Thoracic aorta (tissue), 2 donors: ENCODE measurements at places on chromosomes 5 and 9.

GRCh38 chr5:127666043-127666716 is 17.3 kb downstream of the CTXN3 start:
- DNase-seq: no peak

DNA sequence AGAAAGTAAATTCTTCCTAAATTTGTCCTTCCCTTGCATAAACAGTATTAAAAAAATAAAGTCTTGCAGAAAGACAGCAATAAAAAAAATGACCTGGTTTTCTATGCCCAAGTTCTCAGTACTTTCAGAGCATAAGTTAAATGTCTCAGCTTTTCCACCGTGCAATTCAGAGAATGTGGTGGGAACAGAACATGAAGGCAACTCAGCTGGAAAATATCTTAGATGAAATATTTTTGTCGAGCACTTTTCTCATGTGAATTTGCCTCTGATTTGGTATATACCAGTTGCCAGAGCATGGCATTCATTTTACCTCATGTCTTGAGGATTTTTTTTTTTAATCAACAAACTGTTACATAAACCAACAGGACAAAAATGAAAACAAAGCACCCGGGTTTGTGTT is 176.1 kb downstream of the CETN3 start:
- DNase-seq: no peak

DNA sequence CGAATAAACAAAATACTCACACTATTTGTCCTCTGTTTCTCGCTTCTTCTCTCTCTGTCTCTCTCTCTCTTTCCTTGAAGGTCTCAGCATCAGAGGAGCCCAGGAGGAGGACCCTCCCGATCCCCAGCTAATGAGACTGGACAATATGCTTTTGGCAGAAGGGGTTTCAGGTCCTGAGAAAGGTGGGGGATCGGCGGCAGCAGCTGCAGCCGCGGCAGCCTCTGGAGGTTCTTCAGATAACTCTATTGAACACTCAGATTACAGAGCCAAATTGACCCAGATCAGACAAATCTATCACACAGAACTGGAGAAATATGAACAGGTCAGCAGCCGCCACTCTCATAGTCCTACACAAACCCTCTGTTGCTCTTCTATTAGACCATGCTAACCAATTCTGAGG is 168.4 kb downstream of the PBX3 start:
- no peak for DNase-seq

GRCh38 chr5:86757824-86758223 is 140.1 kb downstream of the COX7C start:
- DNase-seq: no peak

- no peak for DNase-seq
Measured at GRCh38 chr5:120988491-120988890, 524.4 kb downstream of the PRR16 start.

GRCh38 chr5:170642776-170643436 is 139.1 kb downstream of the KCNIP1 start:
- DNase-seq: no peak

- DNase-seq: no peak
Measured at GRCh38 chr5:62333250-62333794, 27.3 kb downstream of the KIF2A start.

DNA sequence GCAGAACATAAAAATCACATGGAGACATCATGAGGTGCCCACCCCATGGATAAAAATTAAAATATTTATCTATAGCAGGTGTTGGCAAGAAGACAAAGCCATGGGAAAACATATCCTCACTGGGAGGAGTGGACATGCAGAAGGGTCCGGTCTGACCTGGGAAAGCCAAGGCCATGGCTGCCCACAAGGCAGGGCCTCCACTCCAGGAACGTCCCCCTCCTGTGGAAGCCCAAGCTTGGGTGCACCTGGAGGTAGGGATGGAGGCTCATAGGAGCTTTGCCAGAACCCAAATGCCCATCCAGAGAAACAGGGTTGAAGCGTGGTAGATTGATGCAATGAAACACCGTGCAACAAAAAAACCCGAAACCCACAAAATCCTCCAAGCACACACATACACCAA is 81.4 kb upstream of the COL5A1 start:
- no peak for DNase-seq

GRCh38 chr9:81584099-81584498 is 105.2 kb downstream of the TLE1 start:
- no peak for DNase-seq

GRCh38 chr5:116577064-116577788 is 2.6 kb upstream of the SEMA6A start:
- no peak for DNase-seq

DNA sequence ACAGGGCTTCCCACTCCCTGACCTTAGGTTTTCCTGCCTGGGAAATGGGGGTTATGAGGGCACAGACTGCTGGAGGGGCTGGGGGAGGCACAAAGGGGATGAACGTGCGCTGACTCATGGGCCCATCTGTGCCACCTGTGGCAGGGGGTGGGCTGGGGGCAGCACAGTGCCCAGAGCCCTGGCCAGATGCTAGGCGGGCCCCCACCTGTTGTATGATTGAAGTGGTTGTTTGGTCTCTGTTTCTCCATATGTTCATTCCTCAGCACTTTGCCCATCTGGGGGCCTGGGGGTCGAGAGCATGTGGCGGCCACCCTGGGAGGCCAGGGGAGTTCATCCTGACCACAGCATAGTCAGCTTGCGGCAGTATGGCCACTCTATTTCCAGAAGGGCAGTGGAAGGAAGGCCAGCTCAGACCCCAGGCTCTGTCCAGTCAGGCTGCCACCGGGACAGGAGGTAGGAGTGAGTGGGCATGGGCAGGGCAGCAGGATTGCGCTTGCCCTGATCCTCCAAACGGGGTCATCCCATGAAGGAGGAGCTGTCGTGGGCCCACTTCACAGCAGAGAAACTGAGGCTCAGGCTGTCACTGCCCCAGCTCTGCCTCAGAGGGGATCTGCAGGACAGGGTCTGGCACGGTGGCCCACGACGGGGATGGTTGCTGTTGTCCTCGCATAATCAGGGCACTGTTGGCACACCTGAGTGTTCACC is 841 bp upstream of the NINJ1 start:
- DNase-seq: no peak

GRCh38 chr5:32299059-32299677 is 13.6 kb downstream of the MTMR12 start:
- no peak for DNase-seq

DNA sequence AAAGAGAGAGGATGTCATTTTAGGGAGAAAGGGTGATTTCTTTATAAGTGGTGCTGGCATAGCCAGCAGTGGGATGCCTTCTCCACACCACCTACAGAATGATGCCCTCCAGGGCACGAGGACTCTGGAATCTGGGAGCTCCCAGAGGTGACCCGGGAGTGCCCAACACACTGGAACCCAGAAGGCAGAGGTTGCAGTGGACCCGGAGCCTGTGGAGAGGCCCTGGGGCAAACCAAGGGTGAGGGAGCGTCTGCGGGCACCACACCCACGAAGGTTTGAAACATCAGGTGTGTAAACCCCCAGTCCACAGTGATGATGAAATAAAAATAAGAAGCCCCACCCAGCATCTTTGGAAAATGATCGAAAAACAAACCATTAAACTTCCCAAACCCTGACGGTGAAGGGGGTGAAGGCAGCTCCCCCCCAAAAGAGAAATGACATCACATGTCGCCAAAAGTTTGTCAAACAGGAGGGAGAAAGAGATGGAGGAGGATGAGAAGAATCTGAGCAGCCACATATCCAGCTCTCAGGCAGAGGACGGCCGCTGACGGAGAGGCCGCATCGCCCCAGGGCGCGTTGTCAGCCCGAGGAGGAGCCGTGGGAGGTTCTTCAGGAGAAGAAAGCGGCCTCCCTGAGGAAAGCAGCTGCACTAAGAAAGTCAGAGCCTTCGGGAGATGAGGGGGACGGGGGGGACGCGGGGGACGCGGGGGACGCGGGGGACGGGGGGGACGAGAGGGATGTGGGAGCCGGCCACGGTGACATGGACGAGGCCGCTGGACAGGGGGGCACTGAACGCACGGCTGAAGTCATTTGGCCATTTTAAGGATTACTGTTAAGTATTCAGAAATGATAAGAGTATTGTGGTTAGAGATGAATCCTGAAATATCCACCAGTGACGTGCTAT is 43.1 kb upstream of the NSMF start:
- DNase-seq: no peak

- no peak for DNase-seq
Measured at GRCh38 chr5:172645271-172646055, 4.4 kb downstream of the NEURL1B start.

GRCh38 chr9:1869843-1870242 is 145.3 kb upstream of the SMARCA2 start:
- DNase-seq: no peak

DNA sequence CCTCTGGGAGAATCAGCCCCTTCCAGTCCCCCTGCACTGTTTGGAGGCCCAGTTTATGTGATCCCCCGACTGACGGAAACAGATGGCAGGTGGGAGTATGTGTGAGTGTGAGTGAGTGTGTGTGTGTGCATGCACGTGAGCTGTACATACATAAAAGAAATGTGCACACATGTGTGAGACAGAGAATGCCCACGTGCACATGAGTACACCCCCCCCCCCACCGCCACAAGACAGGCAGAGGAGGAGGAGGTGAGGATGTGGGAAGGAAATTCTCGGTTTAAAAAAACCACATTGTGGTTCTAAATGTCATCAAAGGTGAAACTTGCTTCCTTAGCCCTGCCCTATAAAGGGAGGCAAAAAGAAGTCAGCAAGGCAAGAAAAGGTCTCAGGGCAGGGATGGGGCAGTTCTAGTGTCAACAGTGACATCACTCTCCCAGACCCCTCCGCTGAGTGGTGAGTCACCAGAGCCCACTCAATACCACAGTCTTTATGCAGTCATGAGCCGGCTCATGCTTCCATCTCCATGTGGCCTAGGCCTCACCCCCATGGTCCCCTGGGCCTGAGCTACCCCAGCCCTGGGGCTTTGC is 79.2 kb upstream of the HSPA9 start:
- no peak for DNase-seq
